NCI-H2081 treated with DMSO at 0.1 percent for 48 hours (cell line): ENCODE measurements at places on chromosomes 4 and X.

DNA sequence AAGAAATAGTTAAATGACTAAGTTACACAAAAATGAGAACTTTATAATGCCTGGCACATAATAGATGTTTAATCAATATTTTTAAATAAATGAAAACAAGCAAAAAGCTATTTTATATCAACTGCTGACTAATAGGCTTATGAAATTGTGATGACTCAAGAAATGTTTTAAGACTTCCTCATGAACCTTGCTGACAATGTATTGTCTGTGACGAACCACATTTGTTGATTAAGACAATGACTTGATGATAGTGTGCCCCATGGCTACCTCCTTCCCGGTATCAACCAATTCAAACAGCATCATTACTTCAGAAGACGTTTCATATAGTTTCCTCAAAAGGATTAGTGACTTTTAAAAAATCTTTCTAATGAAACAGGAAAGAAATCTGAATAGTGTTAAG lies 7.9 kb downstream of the CXCL6 start:
- no peak for DNase-seq

GRCh38 chr4:118799231-118799942 lies 36.5 kb downstream of the SEC24D start:
- no peak for DNase-seq

DNA sequence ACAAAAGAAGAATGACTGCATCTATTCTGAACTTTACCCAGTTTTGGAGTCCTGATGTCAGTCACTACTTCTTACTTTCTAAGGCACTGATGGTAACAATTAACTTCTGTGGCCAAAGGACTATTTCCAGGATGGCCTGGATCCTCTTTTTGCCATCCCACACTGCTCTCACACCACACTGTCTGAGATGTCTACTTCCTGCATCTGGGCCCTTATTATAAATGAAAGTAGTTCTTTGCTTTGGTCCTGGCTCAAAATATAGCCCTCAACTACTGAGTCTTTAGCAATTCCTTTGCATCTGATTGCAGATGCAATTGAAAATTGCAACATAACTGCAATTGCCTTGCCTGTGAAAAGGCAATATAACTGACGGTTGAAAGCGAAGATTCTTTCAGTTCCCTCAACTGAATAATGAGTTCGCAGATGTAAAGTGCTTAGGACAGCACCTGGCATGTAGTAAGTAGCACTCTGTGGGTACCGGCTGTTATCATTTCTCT lies 44.2 kb downstream of the COQ2 start:
- no peak for DNase-seq

DNA sequence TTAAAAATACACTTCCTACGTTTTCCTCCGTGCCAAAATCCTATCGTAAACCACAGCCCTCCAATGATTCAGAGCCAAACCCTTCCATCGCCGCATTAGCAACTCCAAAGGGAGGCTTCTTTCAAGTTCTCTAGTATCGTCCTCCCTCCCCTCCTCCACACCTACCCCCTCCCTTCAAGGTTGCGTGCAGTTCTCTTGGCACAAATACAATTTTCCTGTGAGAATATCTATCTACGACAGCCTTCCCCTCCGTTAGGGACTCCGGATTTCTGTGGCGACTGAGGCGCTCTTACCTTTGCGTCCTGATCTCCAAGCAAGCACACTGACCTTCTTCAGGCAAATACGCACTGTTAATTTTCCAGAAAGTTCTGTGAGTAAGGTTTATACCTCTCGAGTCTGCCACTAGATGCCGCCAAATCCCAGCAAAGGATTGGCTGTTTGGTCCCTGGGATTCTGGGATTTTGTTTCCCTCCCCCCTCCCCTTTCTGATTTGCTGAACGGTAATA lies 1.2 kb upstream of the MORF4L2 start:
- peak; percentile 62 for DNase-seq

- DNase-seq, result no peak
Observed at GRCh38 chr4:69811166-69811565, 48.8 kb downstream of the SULT1E1 start.

- DNase-seq, result no peak
Observed at GRCh38 chrX:37331546-37331945, 17.6 kb upstream of the PRRG1 start.

GRCh38 chrX:46803140-46803539 lies 33.7 kb upstream of the RP2 start:
- DNase-seq, result no peak

GRCh38 chr4:119172223-119172622 lies 36.6 kb downstream of the MYOZ2 start:
- no peak for DNase-seq

- no peak for DNase-seq
Observed at GRCh38 chr4:26931966-26932365, 71.3 kb downstream of the STIM2 start.

DNA sequence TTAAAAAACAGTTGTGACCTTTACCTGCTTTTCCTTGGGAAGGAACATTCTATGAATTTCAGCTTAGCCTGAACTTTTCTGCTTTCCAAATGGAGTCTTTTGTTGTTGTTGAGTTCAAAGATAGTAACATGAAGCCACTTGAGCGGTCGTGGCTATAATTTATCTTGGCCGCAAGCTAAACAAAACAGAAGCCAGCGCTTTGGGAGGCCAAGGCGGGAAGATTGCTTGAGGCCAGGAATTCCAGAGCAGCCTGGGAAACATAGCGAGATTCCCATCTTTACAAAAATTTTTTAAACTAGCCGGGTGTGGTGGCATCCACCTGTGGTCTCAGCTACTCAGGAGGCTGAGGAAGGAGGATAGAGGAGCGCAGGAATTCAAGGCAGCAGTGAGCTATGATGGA lies 29.9 kb downstream of the TKTL1 start:
- no peak for DNase-seq
